ENCODE measurements at places on chromosomes 1 and 21. TPM values are rescaled to one million over a fixed set of nuclear protein-coding genes. Genes with fewer than 3 reads are reported as not detected.

The PLA2G2F gene
- 0.04 TPM for total RNA-seq

GRCh38 chr1:150464422-150464826, 22.8 kb upstream of the TARS2 start:
- DNase-seq, result no peak

- peak; percentile 65 for DNase-seq
These were observed 458 bp downstream of the CRABP2 start for GRCh38 chr1:156704930-156705320.

GRCh38 chr1:88867743-88868521, 23.4 kb downstream of the GTF2B start:
- peak; percentile 23 for DNase-seq

DNA sequence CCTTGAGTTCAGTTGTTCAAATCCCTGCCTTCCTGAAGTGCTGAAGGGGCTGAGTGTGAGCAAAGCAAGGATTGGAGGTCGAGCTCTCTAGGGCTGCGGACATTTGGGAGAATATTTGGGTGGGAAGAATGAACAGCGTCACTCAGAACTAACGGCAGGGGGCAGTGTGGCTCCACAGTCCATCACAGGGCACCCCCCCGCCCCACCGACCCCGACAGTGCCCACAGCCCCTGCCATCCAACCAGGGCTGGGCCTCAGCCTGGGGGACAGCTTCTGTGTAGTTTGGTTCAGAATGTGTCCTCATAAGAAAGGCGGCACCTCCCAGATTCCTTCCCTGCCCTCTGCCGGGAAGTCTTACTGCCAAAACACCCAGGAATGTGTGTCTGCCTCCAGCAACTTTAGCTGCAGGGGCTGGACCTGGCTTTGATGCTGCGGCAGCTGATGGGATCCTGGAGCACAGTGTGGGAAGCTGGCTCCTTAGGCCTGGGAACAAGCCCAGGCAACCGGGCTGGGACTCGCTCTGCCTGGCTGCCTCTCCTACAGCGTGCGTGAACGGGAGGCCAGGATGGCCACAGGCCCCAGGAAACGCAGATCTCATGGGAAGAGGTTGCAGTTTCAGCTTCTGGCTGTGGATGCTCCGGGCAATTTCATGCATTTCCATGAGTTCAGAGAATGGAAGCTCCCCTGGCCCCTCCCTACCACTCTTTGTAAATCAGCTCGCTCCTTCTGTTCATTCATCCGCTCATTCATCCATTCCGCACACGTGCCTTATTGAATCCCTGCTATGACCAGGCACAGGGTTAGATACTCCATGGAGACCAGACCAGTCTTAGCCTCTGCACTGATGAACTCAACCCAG, 104.9 kb upstream of the TMPRSS2 start:
- DNase-seq, result peak; percentile 94

DNA sequence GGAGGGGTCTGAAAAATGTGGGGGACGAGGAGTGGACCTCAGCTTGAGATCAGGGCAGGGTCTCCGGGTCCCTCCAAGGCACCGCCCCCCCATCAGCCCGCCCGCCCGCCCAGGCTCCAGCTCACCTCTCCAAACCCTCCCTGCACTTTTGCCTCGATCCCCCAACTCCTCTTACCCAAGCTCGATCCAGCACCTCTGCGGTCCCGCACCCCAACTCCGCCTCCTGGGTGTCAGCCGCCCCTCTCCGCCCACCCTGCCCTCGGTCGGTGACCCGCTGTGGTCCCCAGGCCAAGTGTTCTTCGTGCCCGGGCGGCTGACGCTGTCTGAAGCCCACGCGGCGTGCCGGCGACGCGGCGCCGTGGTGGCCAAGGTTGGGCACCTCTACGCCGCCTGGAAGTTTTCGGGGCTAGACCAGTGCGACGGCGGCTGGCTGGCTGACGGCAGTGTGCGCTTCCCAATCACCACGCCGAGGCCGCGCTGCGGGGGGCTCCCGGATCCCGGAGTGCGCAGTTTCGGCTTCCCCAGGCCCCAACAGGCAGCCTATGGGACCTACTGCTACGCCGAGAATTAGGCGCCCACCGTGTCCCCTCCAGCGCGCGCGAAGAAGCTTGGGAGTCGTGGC, 5.7 kb downstream of the HAPLN2 start:
- DNase-seq, result no peak

DNA sequence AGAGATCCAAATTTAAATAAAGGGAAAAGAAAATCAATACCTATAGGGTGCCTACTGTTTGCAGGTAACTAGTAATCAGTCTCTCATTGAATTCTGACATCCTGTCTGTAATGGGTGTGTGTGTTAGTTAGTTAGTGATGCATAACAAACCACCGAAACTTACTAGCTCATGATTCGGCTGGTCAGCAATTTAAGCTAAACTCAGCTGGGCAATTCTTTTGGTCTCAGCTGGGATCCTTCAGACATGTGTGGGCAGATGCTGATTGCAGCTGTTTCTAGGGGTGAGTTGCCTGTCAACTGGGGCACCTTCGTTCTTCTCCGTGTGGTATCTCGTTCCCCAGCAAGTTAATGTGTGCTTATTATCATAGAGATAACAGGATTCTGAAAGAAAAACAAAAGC, 40.2 kb upstream of the ZNF124 start:
- DNase-seq, result peak; percentile 49
